Activated T-helper 1 cell treated with anti-CD3 and anti-CD28 coated beads, Interleukin-12 subunit alpha, Interleukin-12 subunit beta, Interleukin-2, Interleukin-4 antibody, amounts not matched to agents 30 ng/mL and 10 ng/mL and 1 ng/mL, durations not matched to agents 14 hours and 24 hours and 36 hours (primary cell): ENCODE measurements at places on chromosomes 3 and 15. TPM values are rescaled to one million over a fixed set of nuclear protein-coding genes. Genes with fewer than 3 reads are reported as not detected.

DNA sequence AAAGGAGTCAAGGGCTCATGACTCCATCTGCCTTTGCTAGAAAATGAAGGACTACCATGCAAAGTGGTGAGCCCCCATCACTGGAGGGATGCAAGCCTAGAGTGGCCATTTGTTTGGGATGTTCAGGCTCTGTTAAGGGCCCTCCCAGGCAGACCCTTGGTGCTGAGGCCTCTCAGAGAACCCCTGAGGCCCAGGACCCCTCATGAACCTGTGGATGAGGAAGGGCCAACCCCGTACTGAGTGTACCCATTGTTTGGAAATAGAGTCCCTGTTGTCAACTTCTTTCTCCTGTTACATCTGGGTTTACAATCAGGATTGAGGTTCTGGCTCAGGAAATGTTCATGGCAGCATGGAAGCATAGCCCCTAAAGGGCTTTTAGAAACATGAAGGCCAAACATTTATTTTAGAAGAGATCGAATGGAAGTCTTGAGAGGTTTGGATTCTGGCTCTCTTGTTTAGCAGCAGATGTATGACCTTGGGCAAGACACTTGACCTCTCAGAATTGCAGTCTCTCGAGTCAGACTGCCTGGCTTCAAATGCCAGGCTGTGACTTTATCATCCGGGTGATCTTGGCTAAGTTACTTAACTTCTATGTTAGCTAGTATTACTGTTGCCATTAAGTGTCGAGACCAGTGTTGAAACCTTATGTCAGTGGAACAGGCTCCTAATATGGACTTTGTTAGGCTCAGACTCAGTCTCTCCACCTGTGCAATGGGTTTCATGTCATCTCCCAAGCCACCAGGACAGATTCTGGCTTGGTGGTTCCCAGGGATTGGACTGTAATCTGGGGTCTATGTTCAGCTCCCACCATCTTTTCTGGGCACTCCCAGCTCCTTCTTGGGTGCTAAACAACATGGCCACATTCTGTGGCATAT lies 12.4 kb downstream of the ITGA11 start:
- peaks cover 4% of the 10 kb centered on the region for H3K27me3 ChIP-seq
- H3K27ac ChIP-seq: no peak overlapping the region
- no peaks in the 10 kb centered on the region for H3K36me3 ChIP-seq
- no peak for DNase-seq

DNA sequence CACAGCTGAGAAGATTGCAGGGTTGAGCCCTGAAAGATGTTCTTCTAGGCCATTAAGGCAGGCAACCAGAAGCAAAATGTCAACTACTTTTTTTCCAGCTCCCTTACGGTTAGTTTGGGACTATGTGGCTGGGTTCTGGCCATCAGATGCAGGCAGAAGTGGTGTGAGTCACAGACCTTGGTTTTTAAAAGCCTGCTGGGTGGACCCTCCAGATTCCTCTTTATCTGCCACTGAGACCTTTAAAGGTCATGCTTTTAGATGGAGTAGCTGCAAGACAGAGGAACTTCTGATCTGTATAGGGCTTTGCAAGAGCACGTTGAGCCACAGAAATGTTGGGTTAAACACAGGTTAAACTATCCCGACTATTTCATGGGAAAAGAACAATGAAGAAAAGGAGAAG lies 102.9 kb downstream of the CHST2 start:
- H3K4me1 ChIP-seq: peaks cover 5% of the 10 kb centered on the region
- DNase-seq: no peak
- H3K36me3 ChIP-seq: no peaks in the 10 kb centered on the region
- H3K4me3 ChIP-seq: no peak overlapping the region

- no peak for DNase-seq
- H3K36me3 ChIP-seq: no peaks in the 10 kb centered on the region
- H3K27me3 ChIP-seq: peaks cover 5% of the 10 kb centered on the region
Observed at GRCh38 chr3:148945116-148945515, 46.2 kb upstream of the GYG1 start.

The LDHAL6B gene
- total RNA-seq: not detected in 2 replicates

- no peaks in the 10 kb centered on the region for H3K4me1 ChIP-seq
- peaks cover 4% of the 10 kb centered on the region for H3K27me3 ChIP-seq
- no peak overlapping the region for H3K27ac ChIP-seq
- DNase-seq: no peak
- no peaks in the 10 kb centered on the region for H3K36me3 ChIP-seq
- no peak overlapping the region for H3K4me3 ChIP-seq
Observed at GRCh38 chr3:14913071-14913925, 34.1 kb upstream of the NR2C2 start.

GRCh38 chr3:24890012-24890411 lies 395.4 kb upstream of the THRB start:
- no peak for DNase-seq
- H3K4me3 ChIP-seq: no peak overlapping the region
- H3K27me3 ChIP-seq: no peaks in the 10 kb centered on the region
- no peak overlapping the region for H3K27ac ChIP-seq
- H3K36me3 ChIP-seq: no peaks in the 10 kb centered on the region

DNA sequence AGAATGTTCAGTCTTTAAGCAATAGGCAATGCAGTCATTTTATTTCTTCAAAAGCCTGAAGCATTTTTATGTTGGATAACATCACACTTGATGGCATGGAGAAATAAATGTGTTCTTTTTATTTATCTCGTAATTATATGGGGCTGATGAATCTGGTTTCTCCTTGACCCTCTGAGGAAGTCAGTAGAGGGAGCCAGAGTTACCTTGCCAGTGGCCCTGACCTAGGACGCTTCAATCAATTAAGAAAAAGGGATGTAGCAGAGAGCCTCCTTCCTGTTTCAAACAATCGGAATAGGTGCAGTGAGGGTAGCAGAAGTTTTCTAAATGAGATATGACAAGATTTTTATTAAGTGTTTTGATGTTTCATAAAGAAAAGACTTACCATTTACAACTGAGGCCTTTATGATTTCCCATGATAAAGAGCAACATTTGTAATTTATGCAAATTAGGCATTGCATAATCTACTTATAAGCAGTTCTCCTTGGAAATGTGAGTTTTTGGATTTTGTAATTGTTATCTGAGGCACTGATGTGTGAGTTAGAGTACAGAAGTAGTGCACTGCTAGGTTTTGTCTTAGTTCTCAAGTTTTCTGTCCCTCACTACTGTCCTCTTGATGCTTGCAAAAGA lies 129.1 kb downstream of the RAP2B start:
- peaks cover 41% of the 10 kb centered on the region for H3K4me1 ChIP-seq
- no peak overlapping the region for H3K27ac ChIP-seq
- DNase-seq: no peak
- no peak overlapping the region for H3K4me3 ChIP-seq
- no peaks in the 10 kb centered on the region for H3K27me3 ChIP-seq

DNA sequence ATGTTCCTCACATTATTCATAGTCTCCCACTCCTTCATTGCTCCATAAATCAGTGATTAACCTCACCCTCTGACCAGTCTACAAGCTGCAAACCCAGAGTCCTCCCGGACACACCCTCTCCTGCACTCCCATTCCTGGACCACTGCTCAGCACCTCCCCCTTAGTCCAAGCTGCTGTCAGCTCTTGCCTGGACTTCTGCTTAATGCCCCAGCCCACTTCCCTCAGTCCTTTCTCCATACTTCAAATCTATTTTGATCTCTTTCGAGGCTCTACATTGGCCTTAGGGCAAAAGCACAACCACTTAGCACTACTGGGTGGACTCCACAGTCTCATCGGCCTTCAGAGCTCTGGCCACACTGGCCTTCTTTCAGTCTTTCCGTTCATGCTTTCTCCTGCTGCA lies 79.4 kb upstream of the FAM98B start:
- H3K4me1 ChIP-seq: no peaks in the 10 kb centered on the region
- DNase-seq: no peak
- H3K36me3 ChIP-seq: no peaks in the 10 kb centered on the region
- H3K4me3 ChIP-seq: no peak overlapping the region
- H3K27me3 ChIP-seq: peaks cover 23% of the 10 kb centered on the region
- H3K27ac ChIP-seq: no peak overlapping the region

The MSL2 gene
- 36.6 and 40.2 TPM in 2 replicates for total RNA-seq

The VIPR1 gene
- 0.69 and 0.88 TPM in 2 replicates for total RNA-seq

GRCh38 chr3:23566499-23566898 lies 239.3 kb upstream of the UBE2E1 start:
- no peak overlapping the region for H3K4me3 ChIP-seq
- DNase-seq: no peak
- no peaks in the 10 kb centered on the region for H3K27me3 ChIP-seq

DNA sequence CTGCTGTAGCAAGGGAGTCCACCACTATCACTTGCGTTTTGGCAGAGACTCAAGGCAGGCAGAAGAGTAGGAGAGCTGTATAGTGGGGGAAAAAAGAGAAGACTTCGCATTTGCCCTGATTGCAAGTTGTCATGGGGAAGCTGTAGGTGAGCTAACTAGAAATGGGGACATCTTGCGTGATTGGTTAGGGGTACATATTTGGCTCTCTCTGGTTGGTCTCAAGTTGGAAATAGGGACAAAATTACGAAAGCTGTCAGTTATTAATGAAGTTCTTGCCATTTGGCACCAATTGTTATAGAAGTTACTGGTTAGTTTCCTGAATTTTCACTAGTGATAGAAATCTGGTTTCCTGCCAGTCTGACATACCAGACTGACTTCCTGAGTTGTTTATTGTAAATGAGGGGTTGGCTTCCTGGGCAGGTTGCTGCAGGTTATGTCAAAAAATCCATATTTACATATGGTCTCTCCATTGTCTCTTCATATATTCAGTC lies 8.2 kb upstream of the SENP7 start:
- DNase-seq: no peak
- no peaks in the 10 kb centered on the region for H3K27me3 ChIP-seq
- H3K27ac ChIP-seq: peak overlapping the region; percentile 82
- H3K4me1 ChIP-seq: peaks cover 45% of the 10 kb centered on the region
- H3K4me3 ChIP-seq: peak overlapping the region; percentile 58

- no peak for DNase-seq
- H3K27me3 ChIP-seq: no peaks in the 10 kb centered on the region
- no peaks in the 10 kb centered on the region for H3K4me1 ChIP-seq
- no peak overlapping the region for H3K27ac ChIP-seq
- no peak overlapping the region for H3K4me3 ChIP-seq
Observed at GRCh38 chr15:73792415-73792814, 39.3 kb upstream of the INSYN1 start.

The GATM gene
- total RNA-seq: 0.86 and 1.0 TPM in 2 replicates

The HDGFL3 gene
- total RNA-seq: 54.7 and 57.5 TPM in 2 replicates

The STRC gene
- total RNA-seq: 0.23 and 0.32 TPM in 2 replicates

DNA sequence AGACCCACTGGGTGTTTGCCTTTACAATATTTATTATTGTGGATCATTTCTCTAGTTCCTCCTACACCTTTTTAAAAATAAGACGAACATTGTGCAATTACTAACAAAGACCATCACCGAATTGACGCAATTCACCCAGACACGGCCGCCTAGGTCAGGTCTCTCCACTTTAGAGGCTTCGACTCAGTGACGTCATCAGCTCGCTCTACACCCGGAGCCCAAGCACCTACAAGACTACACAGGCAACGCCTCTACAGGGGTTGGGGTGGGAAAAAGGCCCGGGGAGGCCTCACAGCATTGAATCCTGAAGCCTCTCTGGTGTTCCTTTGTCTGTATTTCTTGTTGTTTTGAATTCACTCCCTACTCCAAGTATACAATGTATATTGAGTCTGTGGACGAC lies 16.6 kb downstream of the ZIC4 start:
- no peaks in the 10 kb centered on the region for H3K4me1 ChIP-seq
- DNase-seq: no peak
- H3K4me3 ChIP-seq: no peak overlapping the region
- peak overlapping the region; percentile 12 for H3K27ac ChIP-seq

DNA sequence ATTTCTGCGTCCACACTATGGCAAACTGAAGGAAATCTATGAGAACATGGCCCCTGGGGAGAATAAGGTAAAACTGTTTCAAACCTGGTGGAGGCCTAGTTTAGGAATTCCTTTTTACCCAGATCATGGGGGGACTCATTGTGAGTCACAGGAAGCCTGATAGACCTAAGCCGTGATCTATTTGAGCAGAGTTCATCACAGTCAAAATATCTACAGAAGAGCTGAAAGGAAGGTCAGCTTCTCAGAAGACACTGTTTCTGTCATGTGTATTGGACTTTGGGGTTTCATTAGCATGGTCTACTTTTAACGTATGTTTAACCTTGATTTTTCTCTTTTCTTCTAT lies 1.3 kb downstream of the PSMD2 start:
- DNase-seq: no peak
- peaks cover 42% of the 10 kb centered on the region for H3K36me3 ChIP-seq
- H3K27me3 ChIP-seq: peaks cover 4% of the 10 kb centered on the region
- no peak overlapping the region for H3K27ac ChIP-seq
- peaks cover 28% of the 10 kb centered on the region for H3K4me1 ChIP-seq

DNA sequence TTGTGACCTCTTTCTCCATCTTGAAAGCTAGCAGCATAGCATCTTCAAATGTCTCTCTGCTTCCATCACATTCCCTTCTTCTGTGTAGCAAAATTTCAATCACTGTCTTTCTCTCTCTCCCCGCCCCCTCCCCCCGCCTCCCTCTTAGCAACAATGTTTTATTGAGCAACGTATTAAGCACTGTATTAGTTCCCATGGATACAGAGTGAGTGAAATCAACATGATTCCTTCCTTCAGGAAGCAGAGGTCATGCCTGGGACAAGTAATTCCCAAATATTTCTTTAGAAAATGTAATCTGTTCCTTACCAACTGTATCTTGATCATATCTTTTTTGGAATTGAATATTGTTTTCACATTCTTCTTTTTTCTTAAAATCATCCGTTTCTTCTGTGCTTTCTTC lies 373.7 kb upstream of the NECTIN3 start:
- DNase-seq: no peak
- no peaks in the 10 kb centered on the region for H3K36me3 ChIP-seq
- H3K4me3 ChIP-seq: no peak overlapping the region
- no peak overlapping the region for H3K27ac ChIP-seq
- H3K27me3 ChIP-seq: no peaks in the 10 kb centered on the region
- H3K4me1 ChIP-seq: no peaks in the 10 kb centered on the region

The TMEM45A gene
- total RNA-seq: 0.13 and 0.34 TPM in 2 replicates

- H3K4me1 ChIP-seq: no peaks in the 10 kb centered on the region
- H3K36me3 ChIP-seq: no peaks in the 10 kb centered on the region
- H3K4me3 ChIP-seq: no peak overlapping the region
- no peak overlapping the region for H3K27ac ChIP-seq
- H3K27me3 ChIP-seq: peaks cover 10% of the 10 kb centered on the region
Observed at GRCh38 chr3:185649414-185649813, 63.3 kb downstream of the SENP2 start.

GRCh38 chr3:171468296-171468906 lies 8.2 kb upstream of the TNIK start:
- no peak for DNase-seq
- H3K27ac ChIP-seq: no peak overlapping the region
- peaks cover 2% of the 10 kb centered on the region for H3K27me3 ChIP-seq
- H3K36me3 ChIP-seq: no peaks in the 10 kb centered on the region
- no peak overlapping the region for H3K4me3 ChIP-seq
- H3K4me1 ChIP-seq: no peaks in the 10 kb centered on the region

DNA sequence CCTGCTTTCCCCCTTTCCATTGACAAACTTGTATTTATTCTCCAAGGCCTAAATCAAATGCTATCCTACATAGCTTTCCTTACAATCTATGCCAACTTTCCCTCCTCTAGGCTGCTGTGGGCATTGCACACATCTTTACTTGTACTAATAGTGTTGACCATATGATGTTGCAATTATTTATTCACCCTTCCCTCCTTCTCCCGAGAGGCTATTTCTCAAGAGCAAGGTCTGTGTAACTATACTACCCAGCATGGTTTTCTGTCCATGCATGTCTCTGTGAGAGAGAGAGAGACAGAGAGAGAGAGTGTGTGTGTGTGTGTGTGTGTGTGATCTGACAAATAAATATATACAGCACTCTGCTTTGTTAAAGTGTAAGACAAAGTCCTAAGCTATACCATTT lies 63.8 kb downstream of the GTPBP8 start:
- no peaks in the 10 kb centered on the region for H3K36me3 ChIP-seq
- no peak for DNase-seq

GRCh38 chr3:88691081-88691480 lies 416.3 kb upstream of the EPHA3 start:
- DNase-seq: no peak
- H3K27ac ChIP-seq: no peak overlapping the region
- no peaks in the 10 kb centered on the region for H3K4me1 ChIP-seq
- no peaks in the 10 kb centered on the region for H3K36me3 ChIP-seq
- H3K4me3 ChIP-seq: no peak overlapping the region

The TRH gene
- not detected in 2 replicates for total RNA-seq
